ENCODE measurements at places on chromosomes 5 and 9.
A peak's percentile ranks its signal among the peaks of the same experiment; 100 is the strongest.

- DNase-seq = peak; percentile 42
Measured at GRCh38 chr5:66945389-66946349, 250.9 kb downstream of the CD180 start.

DNA sequence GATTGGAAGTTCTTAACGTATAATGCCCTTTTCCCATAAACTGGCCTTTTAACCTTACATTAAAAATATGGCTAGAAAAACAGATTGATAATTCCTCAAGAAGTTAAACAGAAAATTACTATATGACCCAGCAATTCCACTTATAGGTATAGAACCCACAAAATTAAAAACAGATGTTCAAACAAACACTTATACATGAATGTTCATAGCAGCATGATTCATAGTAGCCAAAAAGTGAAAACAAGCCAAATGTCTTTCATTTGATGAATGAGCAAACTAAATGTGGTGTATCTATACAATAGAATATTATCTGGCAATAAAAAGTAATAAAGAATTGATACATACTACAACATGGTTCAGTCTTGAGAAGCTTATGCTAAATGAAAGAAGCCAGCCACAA, 35.5 kb downstream of the POU5F2 start:
- no peak for DNase-seq

DNA sequence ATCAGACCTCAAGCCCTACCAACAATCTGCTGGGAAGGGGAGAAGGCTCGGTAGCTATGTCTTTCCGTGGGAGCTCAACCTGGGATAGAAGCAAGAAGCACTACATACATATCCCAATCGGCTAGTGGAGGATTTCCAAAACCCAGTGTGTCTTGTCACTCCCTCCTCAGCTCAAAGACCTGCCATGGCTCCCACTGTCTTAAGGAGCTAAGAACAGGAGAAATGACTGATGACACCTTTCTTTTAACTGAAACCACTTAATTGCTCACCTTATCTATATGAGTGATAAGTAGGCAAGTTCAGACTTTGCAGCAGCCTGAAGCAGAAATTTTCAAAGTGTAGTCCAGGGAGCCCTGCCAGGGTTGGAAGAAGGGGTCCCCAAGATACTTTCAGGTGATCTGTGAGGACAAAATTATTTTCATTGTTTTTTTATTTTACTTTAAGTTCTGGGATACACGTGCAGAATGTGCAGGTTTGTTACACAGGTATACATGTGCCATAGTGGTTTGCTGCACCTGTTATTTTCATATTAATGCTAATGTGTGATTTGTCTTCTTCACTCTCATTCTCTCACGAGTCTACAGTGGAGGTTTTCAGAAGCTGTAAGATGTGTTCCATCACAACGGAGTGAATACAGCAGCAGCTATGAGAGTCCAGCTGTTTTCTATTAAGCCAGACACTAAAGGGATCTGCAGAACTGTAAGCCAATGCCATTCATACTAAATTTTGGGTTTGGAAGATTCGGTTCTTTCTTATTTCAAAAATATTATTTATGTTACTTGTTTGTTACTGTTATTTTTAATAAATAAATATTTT, 41.4 kb downstream of the PAX5 start:
- no peak for DNase-seq

GRCh38 chr5:179588166-179588565, 35.3 kb downstream of the HNRNPH1 start:
- no peak for DNase-seq

DNA sequence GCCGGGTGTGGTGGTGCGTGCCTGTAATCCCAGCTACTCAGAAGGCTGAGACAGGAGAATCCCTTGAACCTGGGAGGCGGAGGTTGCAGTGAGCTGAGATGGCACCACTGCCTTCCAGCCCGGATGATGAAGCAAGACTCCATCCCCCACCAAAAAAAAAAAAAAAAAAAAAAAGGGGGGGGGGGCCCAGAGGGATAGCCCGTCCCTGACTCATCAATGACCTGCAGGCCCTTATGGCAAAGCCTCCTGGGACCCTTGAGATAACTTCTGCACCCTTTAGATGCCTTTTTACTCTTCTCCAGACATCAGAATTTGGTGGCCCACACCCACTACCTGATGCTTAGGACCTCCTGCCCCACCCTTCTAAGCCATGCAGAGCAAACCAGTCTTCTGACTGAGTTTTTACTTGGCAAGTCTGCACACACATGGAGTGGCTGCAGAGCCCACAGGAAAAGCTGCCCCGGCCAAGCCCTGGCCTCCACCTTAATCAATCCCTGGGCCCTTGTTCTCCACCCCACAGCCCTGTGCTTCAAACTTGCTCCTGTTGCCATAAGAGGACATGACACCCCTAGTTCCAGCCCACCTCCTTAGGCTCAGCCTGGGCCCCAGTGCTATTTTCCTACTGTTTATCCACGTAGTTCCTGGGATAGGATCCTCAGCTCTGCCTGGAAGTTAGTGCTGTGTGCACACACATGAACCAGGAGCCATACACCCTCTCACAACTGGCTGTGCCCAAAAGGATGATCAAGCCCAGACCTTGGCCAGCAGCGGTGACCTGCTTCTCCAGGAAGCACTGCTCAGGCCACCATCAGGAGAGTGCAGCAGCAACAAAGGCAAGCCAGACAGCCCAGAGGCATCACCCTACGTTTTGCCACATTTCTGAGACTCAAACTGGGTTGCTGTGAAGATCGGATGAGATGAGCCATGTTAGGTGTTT, 5.1 kb downstream of the MGAT1 start:
- DNase-seq = no peak
